ENCODE measurements at places on chromosomes 3 and 15.

- no peak for DNase-seq
Measured at GRCh38 chr3:108153451-108153981, 62.7 kb upstream of the CD47 start.

- DNase-seq: no peak
Measured at GRCh38 chr15:63582718-63583426, 14.3 kb upstream of the FBXL22 start.

GRCh38 chr3:112739252-112739965 is 98.5 kb upstream of the CCDC80 start:
- no peak for DNase-seq

DNA sequence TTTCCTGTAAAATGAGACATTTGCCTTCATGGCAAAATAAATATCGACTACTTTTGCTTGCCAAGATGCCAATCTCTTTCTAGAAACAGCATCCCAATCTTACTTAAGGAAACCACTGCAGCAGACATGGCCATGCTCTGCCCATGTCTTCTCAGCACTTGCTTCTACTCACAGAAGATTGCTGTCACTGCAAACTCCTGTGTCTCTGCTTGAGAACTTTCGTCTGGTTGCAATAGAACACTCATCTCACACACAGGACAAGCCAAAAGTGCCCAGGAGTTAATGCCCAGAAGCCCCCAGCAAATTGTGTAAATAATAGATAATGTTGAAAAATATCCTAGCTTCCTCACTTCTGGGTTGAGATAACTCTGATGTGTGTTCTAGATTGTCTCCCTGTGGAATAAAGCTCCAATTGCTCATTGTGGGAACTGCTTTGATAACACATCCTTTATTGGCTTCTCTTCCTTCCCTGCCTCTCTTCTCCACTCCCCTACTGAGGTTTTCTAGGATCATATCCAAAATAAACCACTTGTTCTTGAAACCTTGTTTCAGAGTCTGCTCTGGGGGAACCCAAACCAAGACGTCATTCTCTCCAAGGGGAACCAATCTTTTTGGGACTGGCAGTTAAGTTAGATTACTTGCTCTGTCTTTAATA is 156.3 kb upstream of the STRIT1 start:
- no peak for DNase-seq

GRCh38 chr15:50235794-50236193 is 29.7 kb downstream of the HDC start:
- no peak for DNase-seq

DNA sequence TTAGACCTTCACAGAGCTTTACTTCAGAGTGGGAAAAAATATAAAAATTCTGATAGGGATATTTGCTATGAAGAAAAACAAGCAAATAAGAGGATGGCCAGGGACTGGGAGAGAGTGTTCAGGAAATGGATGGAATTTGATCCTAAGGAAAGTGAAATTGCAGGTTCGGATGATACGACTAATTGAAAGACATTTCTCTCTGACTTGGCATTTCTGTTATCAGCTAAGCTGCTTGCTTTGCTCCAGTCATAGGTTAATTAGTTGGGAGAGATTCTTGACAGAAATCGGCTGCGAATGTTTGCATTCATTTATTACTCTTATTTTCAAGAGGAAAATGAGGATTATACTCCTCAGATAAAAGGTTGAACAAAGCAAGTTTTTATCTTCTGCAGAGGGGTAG is 808.7 kb upstream of the NECTIN3 start:
- no peak for DNase-seq

DNA sequence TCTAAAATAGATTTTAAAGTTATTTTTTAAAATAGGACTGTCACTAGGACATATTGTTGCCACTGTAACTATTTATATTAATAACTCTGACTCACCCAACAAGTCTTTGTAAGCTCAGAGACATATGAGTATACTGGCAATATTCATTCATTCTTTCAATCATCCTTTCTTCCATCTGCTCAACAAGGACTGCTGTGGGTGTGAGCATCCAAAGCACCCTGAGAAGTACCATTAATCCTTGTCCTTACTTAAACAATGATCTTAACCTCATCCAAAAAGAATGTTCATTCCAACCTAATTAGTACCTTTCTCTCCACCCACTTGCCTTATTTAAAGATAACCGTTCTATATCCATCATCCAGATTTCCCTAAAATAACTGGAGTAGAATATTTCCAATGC is 94.2 kb upstream of the PPP2R3A start:
- DNase-seq: no peak

GRCh38 chr3:29346828-29347227 is 66.0 kb downstream of the RBMS3 start:
- DNase-seq: no peak

DNA sequence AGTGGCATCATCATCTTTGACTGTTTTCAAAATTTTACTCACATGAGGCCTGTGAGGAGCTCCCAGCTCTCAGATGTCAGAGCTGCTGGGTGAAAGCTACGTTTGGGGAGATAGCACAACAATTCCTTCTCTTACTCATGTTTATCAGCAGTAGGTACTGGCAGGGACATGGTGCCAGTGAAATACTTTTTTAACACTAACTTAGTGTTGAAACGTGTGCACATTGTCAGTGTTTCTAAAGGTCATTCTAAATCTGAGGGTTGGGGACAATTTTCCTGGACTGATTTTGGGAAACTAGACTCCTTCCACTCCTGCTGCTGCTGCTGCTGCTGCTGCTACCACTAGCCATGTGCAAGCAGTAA is 487.4 kb downstream of the PDCD6IP start:
- DNase-seq: no peak

GRCh38 chr3:114506591-114507300 is 212.9 kb downstream of the TIGIT start:
- DNase-seq: no peak

GRCh38 chr3:732326-732928 is 360.4 kb upstream of the CNTN6 start:
- no peak for DNase-seq

DNA sequence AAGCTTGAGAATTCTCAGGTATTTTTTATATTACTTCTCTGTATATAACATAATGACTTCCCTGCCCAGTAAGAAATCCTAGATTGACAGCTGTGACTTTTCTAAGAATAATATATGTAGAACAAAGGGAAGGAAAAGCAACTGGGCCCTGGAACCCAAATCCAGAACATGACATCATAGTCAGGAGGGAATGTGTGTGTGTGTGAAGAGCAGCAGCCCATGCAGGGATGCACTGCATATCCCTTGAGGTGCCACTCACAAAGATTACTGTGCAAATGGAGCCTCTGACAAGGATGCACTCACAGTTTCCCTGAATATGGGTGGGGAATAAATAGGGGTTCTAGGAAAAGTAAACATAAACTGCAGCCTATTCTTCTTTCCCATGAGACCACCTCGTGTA is 279.5 kb downstream of the NEK10 start:
- DNase-seq: no peak

DNA sequence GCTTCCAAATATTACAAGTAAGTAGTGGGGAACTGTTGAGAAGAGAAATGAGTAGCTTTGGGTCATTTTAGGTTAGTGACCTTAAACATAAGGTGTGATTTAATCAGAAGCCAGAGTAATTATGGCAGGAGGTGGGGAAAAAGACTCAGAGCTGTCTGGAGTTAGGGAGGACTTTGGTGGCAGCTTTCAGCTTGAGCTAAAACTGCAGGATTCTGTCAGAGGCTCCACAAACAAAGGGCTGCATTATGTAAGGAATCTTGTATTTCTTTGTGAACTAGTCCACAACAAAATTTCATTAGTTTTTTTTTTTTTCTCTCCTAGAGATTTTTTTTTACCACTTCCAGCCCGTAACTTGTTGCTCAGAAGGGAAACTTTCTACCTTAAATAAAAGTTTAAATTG is 345.3 kb downstream of the TIGIT start:
- DNase-seq: no peak

DNA sequence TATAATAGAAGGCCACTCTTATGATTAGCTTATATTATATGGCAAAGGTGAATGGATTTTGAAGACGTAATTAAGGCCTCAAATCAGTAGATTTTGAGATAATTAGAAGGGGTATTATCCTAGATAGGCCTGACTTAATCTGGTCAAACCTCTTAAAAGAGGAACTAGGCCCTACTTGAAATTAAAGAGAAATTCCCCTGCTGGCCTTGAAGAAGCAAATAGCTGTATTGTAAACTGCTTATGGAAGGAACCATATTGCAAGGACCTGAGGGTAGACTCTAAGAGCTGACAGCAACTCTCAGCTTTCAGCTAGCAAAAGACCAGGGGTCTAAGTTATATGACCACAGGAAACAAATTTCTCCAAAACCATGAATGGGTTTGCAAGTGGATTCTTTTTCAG is 219.0 kb upstream of the ONECUT1 start:
- no peak for DNase-seq

DNA sequence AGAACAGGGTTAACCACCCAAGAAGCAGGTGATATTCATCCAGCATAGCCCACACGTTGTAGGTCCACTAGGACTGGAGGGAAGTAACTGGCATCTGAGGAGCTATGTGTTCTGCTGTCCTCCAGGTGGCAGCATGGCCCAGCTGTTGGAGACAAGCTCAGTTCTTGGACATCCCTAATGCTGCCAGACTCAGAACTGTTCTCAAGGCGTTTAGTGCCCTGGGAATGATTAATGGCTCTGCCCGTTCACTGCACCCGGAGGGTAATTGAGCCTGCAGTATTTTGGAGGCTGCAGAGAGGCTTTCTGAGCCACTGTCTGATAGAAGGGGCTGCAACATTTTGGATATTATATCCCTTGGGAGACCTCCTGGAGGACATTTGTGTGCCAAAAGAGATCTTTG is 521.3 kb upstream of the SEMA6D start:
- DNase-seq: peak; percentile 22

DNA sequence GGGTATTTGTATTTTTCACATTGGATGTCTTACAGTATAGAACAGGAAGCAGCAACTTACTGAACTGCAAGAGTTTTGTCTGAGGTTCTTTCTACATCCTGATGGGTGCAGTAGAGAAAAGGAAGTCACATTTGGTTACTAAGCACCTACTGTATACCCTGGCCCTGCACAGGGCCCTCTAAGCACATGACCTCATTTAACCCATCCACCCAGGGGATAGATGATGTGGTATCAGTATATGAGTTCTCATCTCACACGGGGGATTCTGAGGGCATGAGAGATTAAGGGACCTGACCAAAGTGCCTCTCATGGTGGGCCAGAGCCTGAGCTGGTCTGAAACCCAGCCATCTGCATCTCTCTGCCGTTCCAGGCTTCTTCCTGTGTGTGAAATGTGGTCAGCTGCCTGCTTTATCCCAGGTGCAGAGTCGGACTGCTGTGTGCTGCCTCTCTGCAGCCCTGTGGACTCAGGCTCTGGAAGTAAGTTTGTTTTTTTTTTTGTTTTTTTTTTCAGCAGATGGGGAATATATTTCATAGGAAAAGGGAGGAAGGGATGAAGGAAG is 17.9 kb downstream of the SLC6A11 start:
- DNase-seq: no peak

GRCh38 chr15:44593042-44593736 is 56.2 kb downstream of the EIF3J start:
- no peak for DNase-seq

DNA sequence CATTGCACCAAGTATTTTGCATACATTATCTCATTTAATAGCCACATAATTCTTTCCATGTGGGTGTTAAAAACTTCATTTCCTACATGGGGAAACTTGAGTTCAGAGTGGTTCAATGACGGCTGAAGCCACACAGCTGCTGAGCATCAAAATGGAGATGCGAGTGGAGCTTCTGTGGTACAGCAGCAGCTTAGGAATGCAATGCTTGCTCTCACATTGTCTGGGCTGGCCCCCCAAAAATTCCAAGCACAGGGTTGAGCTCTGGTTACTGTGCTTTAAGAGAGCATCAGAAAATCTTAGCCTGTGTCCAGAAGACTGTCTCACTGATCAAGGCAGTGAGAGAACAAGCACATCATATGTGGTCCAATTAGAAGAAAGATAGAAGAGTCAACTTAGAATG is 57.4 kb upstream of the GADL1 start:
- no peak for DNase-seq

GRCh38 chr3:49568965-49569364 is 14.7 kb downstream of the BSN start:
- DNase-seq: no peak

GRCh38 chr15:80597076-80597475 is 98.0 kb upstream of the ABHD17C start:
- DNase-seq: no peak

GRCh38 chr15:87656372-87656771 is 600.2 kb downstream of the NTRK3 start:
- no peak for DNase-seq

DNA sequence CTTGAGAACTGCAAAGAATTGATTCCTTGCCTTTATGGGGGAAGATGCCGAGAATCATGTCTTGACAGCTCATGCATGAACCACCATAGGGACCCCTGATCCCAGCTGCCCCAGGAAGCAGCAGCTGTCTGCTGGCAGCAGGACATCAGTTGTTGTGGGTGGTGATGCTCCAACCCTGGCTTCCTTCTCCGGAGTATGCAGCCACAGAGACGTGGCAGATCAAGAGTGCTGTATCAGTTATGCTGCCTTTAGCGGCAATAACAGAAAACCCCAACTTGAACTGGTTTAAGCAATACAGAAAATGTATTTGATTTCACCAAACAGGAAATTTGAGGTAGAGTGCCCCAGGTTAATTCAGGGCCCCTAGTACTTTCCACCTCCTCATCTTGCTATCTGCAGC is 92.2 kb upstream of the TNFAIP8L3 start:
- DNase-seq: no peak

DNA sequence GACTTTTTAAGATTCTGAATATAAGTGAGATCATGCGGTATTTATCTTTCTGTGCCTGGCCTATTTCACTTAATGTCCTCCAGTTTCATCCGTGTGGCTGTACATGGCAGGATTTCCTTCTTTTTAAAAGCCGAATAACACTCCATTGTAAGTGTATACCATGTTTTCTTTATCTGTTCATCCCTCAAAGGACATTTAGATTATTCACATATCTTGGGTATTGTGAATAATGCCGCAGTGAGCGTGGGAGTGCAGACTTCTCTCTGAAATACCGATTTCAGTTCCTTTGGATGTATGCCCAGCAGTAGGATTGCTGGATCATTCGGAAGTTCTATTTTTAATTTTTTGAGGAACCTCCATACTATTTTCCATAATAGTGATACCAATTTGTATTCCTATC is 136.1 kb downstream of the APBA2 start:
- no peak for DNase-seq

GRCh38 chr15:60554494-60554893 is 75.6 kb upstream of the ICE2 start:
- DNase-seq: no peak

DNA sequence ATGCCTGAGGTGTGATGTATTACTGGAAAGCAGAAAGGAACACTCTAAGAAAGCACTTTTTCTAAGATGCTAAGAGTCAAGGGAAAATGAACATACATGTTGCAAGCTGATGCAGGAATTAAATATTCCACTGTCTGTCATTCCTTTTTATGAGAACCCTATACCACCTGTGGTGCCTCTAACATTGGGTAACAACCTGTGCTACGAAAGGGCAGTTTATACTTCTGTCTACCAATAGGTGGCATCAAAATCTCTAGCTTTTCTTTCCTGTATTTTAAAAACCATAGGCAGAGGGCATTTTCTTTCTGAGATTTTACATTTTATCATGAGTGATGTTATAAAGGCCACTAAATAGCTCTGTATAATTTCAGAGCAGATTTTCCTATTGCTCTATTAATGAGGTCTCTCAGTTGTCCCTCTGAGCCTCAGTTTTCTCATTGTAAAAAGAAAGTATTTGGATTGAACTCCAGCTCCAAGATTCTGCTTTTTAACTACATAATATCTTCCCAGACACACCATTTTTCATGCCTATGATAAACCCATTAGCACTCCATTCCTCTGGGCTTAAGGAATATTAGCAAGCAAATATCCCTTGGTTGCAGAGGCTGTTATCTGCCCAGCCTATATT is 3.5 kb upstream of the CPNE4 start:
- no peak for DNase-seq

- DNase-seq: no peak
Measured at GRCh38 chr3:157375342-157375986, 61.2 kb upstream of the PTX3 start.
